ENCODE measurements at places on chromosomes 3 and 15.

GRCh38 chr15:31465083-31465955, 138.7 kb downstream of the KLF13 start:
- DNase-seq, result no peak

DNA sequence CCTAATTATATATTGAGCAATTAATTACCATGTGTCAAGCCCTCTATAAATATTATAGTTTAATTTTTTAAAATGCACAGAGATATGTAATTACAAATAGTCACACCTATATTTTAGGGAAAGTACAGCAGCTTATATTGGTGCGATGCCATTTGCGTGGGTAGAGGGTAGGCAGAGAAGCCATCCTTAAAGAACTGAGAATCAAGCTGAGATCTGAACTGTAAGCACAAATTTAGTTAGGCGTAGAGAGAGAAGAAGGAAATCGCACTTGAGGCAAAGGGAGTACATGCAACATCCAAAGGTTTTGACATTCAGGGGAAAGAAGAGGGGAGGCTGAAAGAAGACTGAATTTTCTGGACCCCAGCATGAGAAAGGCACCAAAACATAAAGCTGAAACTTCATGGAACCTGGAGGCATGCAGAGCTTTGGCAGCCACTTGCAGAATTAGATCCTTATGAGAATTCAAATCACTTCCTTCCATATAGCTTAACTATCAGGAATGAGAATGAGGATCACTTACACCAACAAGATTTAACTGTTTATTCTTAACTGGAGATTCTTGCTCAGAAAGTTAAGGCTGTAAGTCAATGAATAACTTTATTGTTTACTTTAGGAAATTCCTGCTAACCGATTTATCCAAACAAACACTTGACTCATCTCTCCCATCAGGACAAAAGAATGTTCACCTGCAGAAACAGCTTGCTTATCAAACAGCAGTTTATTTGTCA, 114.3 kb downstream of the TGFBR2 start:
- DNase-seq, result no peak

DNA sequence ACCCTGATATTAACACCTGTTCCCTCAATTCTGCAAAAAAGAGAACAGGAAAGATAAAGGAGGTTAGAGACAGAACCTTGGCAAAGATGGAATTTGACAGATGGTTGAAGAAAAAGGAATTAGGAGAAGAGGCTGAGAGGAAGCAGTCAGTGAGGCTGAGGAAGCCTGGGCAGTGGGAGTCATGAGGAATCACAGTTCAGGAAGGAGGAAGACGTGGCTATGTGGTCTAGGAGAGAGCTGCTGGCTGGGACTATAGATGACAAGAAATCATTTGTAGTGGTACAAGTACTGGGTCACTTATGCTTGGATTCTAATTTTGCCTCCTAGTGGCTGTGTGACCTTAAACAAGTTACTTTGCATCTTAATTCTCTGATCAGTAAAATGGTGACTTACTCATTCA, 49.0 kb downstream of the LARS2 start:
- no peak for DNase-seq

DNA sequence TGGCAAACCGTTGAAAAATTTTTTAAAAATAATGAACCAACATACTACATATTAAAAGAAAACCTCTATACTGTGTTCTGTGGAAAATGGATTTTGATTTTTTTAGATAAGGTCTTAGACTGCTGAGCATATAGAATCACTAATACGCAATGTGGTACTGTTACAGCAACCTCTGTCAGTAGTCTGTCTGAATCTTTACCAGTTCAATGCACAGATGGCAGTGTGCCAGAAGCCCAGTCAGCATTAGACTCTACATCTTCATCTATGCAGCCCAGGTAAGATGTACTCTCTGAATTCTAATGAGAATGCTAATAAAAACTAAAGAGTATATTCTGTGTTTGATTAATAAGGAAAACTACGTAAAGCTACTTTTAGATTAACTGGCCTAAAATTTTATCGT, 31.3 kb upstream of the FAH start:
- DNase-seq, result peak; percentile 31

GRCh38 chr15:39663704-39664250, 82.9 kb downstream of the THBS1 start:
- DNase-seq, result no peak

GRCh38 chr3:4741404-4742307, 237.6 kb upstream of the BHLHE40 start:
- DNase-seq, result peak; percentile 81

- no peak for DNase-seq
Measured at GRCh38 chr3:72244396-72244795, 459.4 kb upstream of the PROK2 start.

GRCh38 chr3:104868291-104868690, 498.4 kb upstream of the ALCAM start:
- DNase-seq, result no peak

DNA sequence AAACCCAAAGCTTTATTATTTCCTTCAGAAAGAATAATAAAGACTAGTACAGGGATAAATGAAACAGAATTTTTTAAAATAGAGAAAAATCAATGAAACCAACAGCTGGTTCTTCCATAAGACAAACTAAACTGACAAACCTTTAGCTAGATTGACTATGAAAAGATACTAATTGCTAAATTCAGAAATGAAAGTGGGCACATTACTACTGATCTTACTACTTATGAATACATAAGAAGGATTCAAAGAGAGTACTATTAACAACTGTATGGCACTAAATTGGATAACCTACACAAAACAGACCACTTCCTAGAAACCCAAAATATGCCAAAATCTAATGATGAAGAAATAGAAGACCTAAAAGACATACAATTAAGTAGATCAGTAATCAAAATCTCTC, 278.2 kb downstream of the ISL2 start:
- DNase-seq, result no peak

GRCh38 chr3:97882975-97883598, 61.3 kb downstream of the CRYBG3 start:
- DNase-seq, result peak; percentile 45

DNA sequence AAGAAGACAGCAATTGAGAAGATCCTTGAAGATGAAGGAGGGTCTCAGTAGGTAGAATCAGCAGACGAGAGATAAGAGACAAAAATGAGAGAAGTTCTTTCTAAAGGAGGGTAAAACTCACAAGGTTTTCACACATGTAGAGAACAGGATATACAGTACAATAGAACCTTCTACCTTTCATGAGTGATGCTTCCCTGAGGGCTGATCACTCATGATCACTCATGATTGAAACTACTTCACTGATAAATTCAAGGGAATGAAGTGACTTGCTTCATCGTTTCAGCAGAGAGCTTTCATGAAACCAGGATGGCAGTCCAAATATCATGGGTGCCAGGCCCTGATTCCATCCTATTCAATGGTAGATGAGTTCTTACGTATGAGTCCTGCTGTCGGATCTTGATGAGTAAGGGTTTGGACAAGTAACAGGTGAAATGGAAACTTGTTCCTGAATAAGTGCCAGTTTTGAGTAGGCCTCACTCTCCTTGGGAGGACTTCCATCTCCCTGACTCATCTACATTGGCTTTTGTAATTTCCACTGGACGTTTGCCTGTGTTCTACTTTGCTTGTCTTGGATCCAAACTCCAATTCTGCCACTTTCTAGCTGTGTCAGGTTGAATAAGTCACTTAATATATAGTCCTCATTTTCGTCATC, 9.6 kb upstream of the CLDN16 start:
- no peak for DNase-seq

DNA sequence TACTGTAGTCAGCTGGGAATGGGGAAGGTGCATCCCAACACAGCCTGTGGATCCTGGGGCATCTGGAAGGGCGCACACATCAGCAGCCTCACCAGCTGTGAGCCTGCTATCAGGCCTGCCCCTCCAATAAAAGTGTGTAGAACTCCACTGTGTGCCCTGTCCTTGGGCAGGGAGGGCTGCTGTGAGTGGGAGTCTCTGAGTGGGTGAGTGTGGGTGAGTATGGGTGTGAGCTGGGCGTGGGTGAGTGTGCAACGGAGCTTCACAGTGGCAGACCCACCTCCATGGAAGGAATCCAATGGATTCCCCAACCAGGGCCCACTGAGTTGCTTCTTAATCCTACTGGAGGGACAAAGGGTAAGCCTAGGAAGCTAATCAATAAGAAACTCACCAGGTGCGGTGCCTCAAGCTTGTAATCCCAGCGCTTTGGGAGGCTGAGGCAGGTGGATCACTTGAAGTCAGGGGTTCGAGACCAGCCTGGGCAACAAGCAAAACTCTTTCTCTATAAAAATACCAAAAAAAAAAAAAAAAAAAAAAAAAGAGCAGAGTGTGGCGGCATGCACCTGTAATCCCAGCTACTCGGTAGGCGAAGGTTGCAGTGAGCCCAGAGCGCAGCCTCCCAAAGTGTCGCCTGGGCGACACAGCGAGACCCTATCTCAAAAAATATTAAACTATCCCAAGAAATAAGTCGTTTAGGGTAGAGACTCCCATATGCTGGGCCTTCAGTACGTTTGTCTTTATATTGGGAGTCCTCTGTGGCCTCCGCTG, 555 bp upstream of the RCCD1 start:
- no peak for DNase-seq

DNA sequence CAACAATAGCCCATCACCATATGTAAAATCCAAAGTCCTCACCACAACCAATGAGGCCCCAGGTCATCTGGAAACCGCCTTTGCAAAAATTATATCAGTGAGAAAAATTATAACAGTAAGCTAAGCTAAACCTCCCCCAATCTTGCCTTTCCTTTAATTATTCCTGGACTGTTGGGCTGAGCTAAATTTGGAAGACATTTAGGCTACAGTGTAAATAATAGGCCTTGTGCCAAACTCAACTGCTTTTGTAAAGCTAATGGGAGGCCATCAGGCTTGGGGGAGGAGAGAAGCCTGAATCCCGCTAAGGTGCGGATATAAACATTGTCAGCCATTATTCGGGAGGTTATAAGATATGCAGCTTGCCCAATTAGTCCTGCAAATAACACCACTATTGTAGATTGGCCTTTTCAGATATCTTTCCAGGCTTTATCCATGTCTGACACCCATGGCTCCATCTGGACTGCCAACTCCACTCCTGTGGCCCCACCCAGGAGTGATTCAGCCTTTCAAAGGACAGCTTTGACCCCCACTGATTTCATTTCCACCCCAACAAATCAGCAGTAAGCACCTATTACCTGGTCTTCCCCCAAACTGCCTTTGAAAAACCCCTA, 53.0 kb upstream of the CA12 start:
- no peak for DNase-seq

DNA sequence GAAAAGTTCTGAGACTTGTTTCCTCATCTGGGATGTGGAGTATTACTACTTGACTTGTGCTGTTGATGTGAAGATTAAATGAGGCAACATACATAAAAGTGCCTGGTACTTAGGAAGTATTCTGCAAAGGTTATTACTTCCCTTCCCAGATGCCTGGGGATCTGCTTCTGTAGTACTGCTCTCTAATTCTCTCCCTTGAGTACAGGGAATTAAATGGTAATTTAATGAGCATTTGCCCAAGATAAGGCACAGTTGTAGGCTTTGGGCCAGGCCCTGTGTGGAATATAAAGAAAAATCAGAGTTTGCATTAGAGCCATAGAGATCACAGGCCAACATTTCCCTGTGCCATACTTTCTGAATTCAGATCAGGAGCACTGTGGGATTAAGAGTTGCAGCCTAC, 84.4 kb downstream of the LARS2 start:
- DNase-seq, result no peak

DNA sequence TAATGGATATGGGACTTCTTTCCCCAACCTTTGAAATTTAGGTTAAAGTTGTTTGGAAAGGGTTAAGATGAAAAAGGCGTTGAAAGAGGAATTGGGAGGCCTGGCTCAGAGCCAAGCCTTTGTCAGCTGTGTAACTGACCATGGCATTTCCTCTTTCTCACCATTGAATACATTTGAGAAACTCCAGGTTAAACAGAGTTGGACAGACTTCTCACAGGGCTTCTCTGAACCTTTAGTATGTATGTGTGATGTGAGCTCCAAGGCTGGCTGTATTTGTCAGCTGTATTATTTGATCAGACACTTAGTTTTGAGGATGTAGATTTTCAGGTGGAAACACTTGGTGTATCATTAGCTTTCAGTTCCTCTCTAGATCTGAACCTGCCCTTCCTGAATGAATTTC, 136.4 kb upstream of the GOLGA6L4 start:
- peak; percentile 15 for DNase-seq

DNA sequence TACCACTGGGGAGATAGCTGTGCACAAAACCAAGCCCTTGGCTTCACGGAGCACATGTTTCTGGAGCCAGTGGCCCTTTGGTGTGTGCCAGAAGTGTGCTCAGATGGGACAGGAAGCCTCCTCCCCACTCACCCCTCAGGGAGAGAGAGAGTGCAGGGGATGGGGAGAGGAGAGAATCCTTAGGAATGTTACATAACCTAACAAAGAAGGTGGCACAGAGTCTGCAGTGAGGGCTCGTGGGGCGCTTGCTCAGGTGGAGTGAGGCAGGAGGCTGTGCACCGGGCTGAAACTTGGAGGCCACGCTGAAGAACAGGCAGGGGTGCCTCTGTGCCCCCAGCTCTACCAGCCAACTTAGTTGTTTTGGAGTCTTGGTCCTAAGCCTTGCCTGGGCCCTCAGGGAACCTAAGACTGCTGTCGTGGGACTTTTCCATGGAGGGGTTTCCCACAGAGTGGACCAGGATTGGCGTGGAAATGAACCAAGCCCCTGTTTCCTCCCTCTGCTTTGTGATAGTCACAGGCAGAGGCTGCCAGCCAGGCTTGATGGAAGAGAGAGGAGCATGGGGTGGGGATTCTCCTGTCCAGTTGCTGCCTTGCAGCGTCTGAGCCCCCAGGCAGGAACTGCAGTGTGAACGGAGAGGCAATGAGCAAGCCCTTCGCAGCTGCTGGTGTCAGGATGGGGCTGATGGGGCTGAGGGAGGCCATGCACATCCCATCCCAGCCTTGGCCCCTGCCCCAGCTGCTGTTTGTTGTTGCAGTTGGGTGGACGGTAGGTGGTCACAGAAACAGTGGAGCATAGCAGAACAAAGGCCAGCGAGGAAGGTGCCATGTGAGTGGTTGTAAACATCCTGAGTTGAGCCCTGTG, 32.7 kb downstream of the PDIA5 start:
- no peak for DNase-seq

DNA sequence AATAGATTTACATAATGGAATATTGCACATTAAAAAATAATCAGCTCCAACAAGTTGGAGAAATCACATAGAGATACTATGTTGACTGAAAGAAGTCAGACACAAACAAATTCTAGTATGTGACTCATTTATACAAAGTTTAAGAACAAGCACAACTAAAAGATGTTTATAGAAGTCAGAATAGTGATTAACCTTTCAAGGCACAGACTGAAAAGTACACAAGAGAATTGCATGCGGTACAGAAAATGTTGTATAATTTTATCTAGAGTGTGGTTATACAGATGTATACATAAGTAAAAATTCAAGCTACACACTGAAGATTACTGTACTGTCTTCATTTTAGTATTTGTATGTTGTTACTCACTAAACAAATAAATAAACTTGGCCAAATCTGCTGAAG, 19.3 kb upstream of the ATOSA start:
- DNase-seq, result no peak

DNA sequence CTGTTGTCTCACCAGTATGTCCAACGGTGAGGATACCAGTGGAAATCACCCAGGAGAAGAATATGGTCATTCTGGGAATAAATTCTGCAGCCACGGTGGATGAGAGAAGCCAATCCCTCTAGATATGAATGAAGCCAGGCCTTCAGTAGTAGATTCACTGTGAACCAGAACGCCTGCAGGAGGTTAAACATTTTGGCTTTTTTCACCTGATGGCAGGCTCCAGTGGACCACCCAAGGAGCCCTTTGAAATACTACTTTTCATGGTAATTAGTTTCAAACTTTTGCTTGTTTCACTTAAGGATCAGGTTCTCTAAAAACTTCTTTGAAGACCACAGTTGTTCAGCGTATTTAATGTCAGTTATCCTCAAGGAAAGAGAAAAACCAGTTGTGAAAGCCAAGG, 353.4 kb downstream of the RORA start:
- DNase-seq, result no peak
